ENCODE measurements at places on chromosomes 16 and 17. TPM values are rescaled to one million over a fixed set of nuclear protein-coding genes. Genes with fewer than 3 reads are reported as not detected.

GRCh38 chr16:27774779-27775178 is 224.8 kb downstream of the KATNIP start:
- no peak for DNase-seq

The GSDMA gene
- polyA plus RNA-seq = 1.1 TPM

DNA sequence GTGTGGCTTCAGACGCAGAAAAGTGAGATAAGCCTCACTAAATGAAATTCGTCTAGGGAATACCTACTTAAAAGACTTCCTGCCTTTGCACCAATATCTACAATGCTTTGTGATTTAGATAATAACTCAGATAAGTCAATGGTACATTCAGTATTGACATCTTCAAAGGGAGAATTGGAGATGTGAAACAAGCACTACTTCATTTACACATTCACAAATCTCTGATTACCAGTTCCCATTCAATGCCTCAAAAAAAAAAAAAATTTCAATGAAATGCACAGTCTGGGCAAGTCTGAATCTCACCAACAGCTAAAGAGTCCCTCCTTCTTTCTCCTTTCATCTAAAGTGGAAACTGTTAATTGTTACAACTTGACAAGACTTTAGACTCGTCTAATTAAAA is 3.7 kb downstream of the PHF12 start:
- no peak for DNase-seq

The CARD14 gene
- polyA plus RNA-seq = 2.4 TPM

- DNase-seq = no peak
These were observed 10.8 kb downstream of the NMRAL1 start for GRCh38 chr16:4463522-4464163.

DNA sequence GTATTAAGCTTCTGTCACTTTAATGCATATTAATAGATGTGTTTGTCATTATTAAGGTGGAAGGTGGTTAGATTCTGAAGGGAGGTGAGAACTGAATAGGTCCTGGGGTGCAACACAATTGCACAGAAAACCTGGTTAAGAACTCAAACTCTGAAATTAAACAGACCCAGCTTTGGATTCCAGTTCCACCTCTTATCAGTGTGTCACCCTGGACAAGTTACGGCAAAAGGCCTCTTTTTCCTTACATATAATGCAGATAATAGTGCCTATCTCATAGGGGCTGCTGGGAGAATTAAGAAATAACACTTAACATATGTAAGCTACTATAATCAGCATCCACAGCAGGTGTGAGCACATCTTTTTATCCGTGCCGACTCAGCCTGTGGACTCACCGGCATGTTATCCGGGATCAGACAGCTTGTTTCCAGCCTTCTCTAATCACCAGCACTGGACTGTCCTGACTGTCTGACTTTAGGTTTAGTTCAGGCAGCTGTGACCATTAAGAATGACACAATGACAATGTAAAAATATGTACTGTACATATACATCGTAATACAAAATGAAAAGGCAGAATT is 31.4 kb downstream of the TEX2 start:
- no peak for DNase-seq

The MYH2 gene
- polyA plus RNA-seq = not detected

The CDH15 gene
- 0.37 TPM for polyA plus RNA-seq

DNA sequence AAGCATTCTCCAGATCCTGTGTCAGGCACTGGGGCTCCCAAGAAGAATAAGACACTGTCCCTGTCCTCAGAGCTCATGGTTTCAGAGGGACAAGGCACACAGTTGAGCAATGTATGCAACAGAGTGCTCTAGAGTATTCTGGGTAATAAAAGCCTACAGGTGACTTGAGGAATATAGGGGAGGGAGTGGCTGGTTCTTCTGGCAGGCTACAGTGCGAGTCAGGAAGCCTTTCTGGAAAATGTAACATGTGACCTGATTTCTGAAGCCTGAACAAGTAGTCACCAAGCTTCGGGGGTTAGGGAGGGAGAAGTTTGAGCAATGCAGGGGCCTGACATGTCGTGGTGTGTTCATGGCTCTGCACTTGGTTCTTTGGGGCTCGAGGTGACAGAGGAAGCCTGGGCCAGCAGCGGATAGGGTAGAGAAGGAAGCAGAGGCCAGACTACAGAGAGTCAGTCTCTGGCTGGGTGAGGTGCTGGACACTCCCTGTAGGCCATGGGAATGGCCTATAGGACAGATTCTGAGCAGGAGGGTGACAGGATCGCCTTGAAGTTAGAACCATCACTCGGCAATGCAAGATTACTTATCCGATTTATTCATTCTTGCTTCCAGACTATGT is 16.0 kb upstream of the LRRC75A start:
- no peak for DNase-seq

The IL17C gene
- polyA plus RNA-seq = not detected

DNA sequence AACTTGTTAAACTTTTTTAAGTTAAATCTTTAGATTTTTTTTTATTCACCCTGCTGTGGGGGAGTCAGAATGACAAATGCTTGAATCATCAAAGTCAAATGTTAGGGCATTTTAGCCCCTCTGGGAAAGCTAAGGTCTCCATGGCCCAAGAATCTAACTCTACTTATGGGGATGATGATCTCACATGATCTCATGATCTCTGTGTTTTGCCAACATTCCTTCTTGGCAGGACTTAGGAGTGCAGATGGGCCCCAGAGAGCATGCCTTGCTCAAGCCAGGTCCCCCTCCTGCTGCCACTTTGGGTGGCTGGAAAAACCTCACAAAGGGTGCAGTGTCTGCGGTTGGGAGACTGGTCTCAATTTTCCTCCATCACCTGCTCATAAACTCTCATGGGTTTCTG is 108.6 kb downstream of the PRKCB start:
- DNase-seq = no peak
